ENCODE measurements at places on chromosomes 3 and 15. TPM values are rescaled to one million over a fixed set of nuclear protein-coding genes. Genes with fewer than 3 reads are reported as not detected.

The TMEM266 gene
- total RNA-seq = not detected

The ATG3 gene
- total RNA-seq = 54.9 TPM

The SERPINI1 gene
- 7.0 TPM for total RNA-seq

The GPR62 gene
- total RNA-seq = not detected

The CHST2 gene
- 24.8 TPM for total RNA-seq

DNA sequence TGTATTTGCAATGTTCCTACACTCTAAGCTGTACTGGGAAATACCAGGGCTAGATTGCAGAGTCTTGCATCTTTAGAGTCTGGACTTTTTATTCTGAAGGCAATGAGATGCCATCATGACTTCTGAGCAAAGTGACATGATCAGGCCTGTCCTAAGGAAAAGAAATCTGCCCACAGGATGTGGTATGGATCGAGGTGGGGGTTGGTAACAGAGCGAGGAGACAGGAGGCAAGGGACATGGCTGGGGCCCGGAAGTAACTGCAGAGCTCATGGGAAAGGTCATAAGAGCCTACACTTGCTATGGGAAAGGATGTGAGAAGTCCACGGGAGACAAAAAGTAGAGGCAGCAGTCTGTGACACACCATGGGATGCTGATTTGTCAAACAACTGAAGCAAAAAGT is 121.5 kb downstream of the OXNAD1 start:
- peaks cover 5% of the 10 kb centered on the region for H3K4me1 ChIP-seq
- no peaks in the 10 kb centered on the region for H3K27me3 ChIP-seq
- peak overlapping the region; percentile 17 for H3K27ac ChIP-seq
- peaks cover 10% of the 10 kb centered on the region for H3K36me3 ChIP-seq
- no peak overlapping the region for H3K4me3 ChIP-seq
- no peak for DNase-seq

DNA sequence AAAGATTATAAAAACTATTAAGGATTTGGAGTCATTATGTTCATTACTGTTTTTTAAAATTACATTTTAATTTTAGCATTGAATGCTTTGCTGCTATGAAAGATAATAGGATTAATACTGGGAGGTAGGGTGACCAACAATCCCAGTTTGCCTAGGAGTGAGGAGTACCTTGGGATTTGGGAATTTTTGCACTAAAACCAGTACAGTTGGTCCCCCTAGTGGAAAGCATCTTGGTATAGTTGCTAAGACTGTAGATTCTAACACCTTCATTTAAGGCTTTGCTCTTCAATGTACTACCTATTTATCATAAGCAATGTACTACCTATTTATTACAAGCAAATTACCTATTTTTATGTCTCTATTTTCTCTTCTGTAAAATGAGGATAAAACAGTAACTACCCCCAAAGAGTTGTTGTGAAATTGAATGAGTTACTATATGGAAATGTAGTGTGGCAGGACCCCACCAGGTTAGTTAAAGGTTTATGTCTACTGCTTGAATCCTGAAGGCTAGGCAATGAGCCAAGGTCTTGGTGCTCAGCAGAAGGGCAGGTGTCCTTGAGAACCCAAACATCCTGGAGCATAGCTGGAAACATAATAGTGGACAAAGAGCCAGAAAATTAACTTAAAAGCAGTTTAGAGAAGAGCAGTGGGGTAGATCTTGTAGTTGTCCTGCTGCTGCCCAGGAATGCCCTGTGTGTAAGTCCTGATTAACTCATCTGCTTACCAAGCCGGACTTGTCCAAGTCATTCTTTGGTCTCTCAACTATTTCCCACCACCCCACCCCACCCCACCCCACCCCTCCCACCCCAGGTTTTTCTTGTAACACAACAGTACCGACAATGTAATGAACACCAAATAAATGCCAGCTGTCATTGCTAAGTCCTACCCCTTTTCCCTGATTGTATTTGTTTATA is 49.2 kb upstream of the NMD3 start:
- no peak overlapping the region for H3K4me3 ChIP-seq
- no peaks in the 10 kb centered on the region for H3K27me3 ChIP-seq
- no peaks in the 10 kb centered on the region for H3K36me3 ChIP-seq
- H3K27ac ChIP-seq = no peak overlapping the region
- H3K4me1 ChIP-seq = no peaks in the 10 kb centered on the region

GRCh38 chr3:83934192-83935021 is 1024.4 kb upstream of the CADM2 start:
- H3K4me1 ChIP-seq = no peaks in the 10 kb centered on the region
- no peak for DNase-seq
- no peak overlapping the region for H3K4me3 ChIP-seq
- no peak overlapping the region for H3K27ac ChIP-seq
- no peaks in the 10 kb centered on the region for H3K27me3 ChIP-seq

- H3K36me3 ChIP-seq = no peaks in the 10 kb centered on the region
- peaks cover 23% of the 10 kb centered on the region for H3K4me1 ChIP-seq
- no peaks in the 10 kb centered on the region for H3K27me3 ChIP-seq
- no peak overlapping the region for H3K4me3 ChIP-seq
- no peak overlapping the region for H3K27ac ChIP-seq
- no peak for DNase-seq
These were observed 2.9 kb downstream of the NCEH1 start for GRCh38 chr3:172707967-172708366.

- no peaks in the 10 kb centered on the region for H3K27me3 ChIP-seq
- no peaks in the 10 kb centered on the region for H3K36me3 ChIP-seq
- H3K27ac ChIP-seq = no peak overlapping the region
- peaks cover 19% of the 10 kb centered on the region for H3K4me1 ChIP-seq
- H3K4me3 ChIP-seq = peak overlapping the region; percentile 47
These were observed 1.1 kb downstream of the ANKRD63 start for GRCh38 chr15:40281801-40282146.

- no peaks in the 10 kb centered on the region for H3K4me1 ChIP-seq
- no peak overlapping the region for H3K4me3 ChIP-seq
- no peaks in the 10 kb centered on the region for H3K27me3 ChIP-seq
- H3K36me3 ChIP-seq = no peaks in the 10 kb centered on the region
- no peak overlapping the region for H3K27ac ChIP-seq
- no peak for DNase-seq
These were observed 737.5 kb upstream of the LMCD1 start for GRCh38 chr3:7764115-7764514.

Measured in B cell (primary cell).